ENCODE measurements at places on chromosomes 5 and 9.
A peak's percentile ranks its signal among the peaks of the same experiment; 100 is the strongest.

GRCh38 chr5:140977003-140977402, 10.7 kb downstream of the PCDHAC2 start:
- DNase-seq, result peak; percentile 56

GRCh38 chr5:134525683-134526482, 413 bp downstream of the JADE2 start:
- DNase-seq, result peak; percentile 81

DNA sequence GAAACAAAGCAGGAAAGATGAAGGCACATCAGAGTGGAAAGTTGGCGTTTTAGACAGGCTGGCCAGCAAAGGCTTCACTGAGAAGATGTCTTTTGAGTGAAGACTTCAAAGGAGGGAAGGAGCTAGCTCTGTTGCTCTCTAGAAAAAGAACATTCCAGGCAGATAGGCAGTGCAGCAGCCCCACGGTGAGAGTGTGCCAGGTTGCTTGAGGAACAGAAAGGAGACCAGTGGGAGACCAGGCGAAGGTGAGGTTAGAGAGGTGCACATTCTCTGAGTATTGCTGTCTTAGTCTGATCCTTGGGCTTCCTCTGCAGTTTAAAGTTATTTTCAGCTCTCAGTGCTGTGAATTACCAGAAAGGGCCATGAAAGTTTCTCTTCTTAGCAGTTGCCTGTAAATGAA, 83.8 kb downstream of the SLC44A1 start:
- no peak for DNase-seq

DNA sequence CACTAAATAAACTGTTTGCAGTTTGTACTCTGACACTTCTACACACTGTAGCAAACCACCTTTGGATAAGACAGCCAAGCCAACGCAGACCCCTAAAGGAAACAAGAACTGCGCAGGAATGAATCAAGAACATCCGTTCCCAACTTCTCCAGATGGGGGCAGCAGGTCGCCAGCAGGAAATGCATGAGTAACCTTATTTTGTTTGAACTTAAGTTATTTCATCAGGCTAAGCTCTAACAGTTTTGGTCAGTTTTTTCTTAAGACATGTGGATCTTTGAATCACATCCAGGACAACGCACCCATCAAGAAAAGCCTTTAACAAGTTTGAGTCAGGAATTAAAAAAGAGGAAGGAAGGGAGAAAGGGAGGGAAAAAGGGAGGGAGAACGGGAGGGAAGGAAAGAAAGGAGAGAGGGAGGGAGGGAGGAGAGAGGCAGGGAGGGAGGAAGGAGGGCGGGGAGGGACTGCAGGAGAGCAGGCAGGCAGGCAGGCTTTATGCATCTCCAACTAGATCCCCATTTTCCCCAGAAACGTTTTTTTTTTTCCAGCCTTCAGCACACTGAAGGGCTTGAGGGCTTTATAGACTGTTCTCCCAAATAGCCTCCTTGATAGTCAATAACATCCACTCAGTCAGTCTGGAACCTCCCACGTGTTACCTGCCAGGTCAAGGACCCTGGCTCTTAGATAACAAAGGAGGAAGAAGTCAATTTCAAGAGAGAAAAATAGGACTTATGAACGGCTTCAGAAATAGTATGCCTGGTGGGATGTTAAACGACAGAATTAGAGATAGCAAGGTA, 22.2 kb downstream of the BHMT start:
- peak; percentile 91 for DNase-seq

DNA sequence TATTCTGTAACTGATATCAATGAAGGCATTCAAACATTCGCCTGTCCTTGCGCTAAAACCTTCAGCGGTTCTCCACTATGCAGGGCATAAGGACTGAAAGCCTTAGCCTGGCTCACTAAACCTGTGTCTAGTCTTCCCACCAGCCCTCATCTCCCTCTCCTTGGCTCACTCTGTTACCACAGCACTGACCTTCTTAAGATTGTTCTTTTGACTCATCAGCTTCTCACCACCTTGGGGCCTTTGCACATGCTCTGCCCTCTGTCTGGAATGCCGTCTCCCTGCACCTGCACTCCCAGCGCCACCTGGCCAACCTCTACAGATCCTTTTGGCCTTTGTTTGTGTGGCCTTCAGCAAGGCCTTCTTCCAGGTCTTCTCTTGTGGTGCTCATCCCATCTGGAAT, 131.8 kb upstream of the IER5L start:
- no peak for DNase-seq

DNA sequence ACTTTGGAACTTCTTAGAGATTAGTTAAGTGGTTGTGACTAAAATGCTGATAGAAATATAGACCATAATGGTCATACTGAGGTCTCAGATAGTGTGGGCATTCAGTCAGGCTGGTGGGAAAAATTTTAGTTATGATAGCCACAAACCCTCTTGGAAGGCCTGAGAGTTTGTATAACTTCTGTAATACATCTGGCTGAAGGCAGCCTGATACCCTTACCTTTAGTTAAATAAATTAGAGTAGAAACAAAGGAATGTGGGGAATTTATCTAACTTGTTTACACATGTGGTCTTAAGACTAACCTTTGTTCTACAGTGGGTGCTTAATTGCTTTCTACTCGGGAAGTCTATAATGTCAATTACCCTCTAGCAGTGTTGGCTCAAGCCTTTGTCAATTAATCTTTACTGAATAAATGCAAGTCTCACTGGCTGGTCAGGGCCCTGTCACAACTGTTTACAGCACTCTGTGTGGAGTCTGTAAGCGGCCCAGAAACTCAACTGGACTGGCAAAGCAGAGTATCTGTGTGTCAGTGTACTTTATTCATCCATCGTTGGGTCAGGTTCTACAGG, 184.0 kb downstream of the FBXO4 start:
- DNase-seq, result no peak

GRCh38 chr9:8252445-8252844, 452.9 kb upstream of the DMAC1 start:
- no peak for DNase-seq

DNA sequence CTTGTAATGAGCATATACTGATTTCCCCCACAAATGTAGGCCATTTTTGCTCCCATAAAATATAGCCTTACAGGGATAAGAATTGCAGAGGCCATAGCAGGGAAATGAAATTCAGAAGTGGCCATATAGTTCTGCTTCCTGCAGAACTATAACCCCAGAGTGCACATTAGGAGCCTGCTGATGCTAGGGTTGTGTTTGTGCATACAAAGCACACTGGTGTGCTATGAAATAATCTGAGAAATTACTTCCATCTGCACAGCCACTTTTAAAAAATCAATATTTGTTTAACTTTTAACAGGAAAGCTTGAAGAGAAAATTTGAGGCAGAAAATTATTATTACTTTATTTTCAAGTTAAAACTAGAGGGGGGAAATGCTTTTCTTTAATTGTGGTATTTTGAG, 380.3 kb downstream of the MRPS30 start:
- DNase-seq, result no peak

- DNase-seq, result peak; percentile 19
Measured at GRCh38 chr9:119368681-119369581, at the start of gene BRINP1. TSS of gene BRINP1 (minus strand) at chr9:119369435. CDS start at chr9:119313355, 56,080 bp downstream.

- no peak for DNase-seq
Measured at GRCh38 chr9:125380406-125380805, 118.8 kb downstream of the GAPVD1 start.

DNA sequence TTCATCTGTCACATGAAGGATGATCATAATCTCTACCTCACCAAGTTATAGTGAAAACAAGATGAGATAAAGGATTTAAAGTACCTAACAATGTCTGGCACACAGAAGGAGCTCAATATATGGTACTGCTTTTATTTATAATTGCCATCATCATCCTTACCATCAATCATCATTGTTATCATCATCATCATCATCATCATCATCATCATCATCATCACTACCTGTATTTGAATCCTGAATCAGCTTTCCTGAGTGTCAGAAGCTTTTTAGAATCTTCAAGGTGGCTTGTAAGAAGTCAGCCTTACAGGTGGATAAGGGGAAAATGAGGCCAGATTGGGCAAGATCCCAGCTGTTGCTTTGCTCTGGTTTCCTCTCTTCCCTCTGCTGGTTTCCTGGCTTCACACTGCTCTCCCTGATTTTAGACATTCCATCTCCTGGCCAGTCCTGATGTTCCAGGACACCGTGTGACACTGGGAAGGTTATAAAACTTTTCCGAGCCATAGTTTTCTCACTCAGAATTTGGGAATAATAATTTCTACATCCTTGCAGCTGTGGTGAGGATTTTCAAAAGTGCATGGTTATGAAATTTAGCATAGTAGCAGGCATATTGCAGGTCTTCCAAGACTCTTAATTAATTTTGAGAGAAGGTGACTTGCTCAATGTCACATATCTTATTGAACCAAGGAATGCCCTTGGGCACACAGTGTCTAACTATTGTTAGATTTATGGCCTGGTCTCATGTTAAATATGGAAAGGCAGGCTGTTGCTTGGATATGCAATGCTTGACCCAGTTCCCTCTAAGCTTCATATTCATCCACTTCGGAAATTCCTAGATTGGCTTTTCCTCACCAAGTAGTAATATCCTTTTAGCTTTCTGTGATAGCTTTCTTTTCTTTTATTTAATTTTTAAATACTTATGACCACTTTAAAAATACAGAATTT, 160.7 kb downstream of the TMEM38B start:
- DNase-seq, result no peak

- no peak for DNase-seq
Measured at GRCh38 chr9:137365552-137366444, 57.2 kb downstream of the EXD3 start.

- peak; percentile 99 for DNase-seq
Measured at GRCh38 chr5:36683821-36684434, 77.5 kb downstream of the SLC1A3 start.

- peak; percentile 68 for DNase-seq
Measured at GRCh38 chr9:95055851-95056551, 261.5 kb downstream of the FANCC start.

DNA sequence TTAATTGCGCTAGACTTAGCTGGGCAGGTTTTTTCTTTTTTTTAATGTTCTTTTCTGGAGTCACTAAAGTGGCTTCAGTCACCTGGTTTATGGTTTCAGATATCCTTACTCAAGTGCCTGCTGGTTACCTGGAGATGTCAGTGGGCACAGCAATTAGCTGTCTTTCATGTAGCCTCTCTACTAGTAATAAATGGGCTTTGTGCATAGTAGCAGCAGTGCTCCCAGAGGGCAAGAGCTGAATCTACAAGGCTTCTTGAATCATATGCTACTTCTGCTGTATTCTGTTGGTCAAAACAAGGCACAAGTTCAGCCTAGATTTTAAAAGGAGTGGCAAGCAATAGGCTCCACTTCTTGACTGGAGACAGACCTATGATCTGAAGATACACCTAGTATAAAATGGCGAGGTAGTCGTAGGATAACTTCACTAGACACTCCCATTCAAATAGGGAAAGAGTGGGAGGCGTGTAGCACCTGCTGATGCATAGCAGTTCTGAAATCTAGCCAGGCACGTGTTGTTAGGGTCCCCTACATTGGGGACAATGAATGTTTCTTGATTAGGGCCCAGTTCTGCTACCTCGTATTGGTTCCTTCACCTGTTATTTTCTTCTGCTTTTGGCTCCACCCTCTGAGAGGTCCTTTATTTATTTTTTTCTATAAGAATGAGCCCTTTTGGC, 7.0 kb downstream of the SCAMP1 start:
- DNase-seq, result no peak

GRCh38 chr5:31573494-31574142, 41.5 kb downstream of the C5orf22 start:
- no peak for DNase-seq

DNA sequence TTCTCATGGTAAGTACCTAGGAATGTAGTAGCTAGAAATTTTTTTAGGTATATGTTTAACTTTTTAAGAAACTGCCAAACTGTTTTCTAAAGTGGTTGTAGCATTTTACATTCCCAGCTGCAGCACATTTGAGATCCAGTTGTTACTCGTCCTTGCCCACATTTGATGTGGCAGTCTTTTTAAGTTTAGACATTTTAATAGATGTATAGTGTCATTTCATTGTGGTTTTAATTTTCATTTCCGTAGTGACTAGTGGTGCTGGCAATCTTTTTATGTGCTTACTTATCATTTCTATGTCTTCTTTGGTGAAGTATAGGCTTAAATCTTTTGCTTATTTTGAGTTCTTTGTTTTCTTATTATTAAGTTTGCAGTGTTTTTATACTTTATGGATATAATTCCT, 171.6 kb downstream of the GAS1 start:
- DNase-seq, result no peak

- no peak for DNase-seq
Measured at GRCh38 chr5:167503926-167504720, 787.3 kb upstream of the WWC1 start.

DNA sequence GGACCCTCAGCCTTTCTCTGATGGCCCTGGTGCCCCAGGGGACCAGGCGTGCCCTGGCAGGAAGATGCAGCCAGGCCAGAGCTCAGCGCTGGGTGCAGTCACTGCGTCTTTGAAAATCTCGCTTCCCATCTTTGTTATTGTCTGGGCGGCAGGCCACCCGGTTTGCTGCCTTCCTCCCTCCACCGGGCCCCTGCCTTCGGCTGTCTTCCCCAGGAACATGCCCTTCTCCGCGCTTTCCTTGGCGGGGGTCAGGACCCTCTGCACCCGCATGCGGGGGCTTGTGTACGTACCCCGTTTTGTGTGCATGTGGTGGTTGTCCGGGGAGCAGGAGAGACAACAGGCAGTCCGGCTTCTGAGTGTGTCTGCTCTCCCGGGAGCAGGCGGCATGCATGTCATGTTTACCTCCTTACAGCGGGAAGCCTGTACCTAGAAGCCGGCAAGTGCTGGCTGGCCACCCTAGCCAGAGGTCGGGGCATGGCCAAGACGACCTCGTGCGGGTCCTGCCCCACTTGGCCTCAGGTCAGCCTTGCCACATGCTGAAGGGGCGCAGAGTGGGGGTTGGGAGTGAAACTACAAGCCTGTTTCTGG, 49.5 kb downstream of the DAB2IP start:
- DNase-seq, result no peak

- peak; percentile 19 for DNase-seq
Measured at GRCh38 chr5:169862391-169862811, 117.9 kb downstream of the INSYN2B start.

DNA sequence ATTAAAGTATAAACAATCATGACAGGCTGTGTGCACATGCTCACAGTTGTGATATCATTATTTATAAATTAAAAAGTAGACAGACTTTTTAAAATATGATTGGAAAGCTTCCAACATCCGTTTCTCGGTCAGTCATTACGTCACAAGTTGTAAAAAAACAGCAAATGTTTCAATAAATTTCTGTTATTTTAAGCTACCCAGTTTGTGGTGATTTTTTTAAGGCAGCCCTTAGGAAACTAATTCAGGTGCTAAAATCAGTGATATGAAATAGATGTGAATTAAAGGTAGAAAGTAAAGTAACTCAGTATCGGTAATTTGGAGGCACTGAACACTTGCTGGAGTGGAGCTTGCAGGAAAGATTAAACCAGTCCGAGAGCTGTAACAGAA, 1.2 kb downstream of the CCNH start:
- DNase-seq, result no peak

GRCh38 chr9:135757356-135757755, 55.4 kb downstream of the KCNT1 start:
- DNase-seq, result no peak

DNA sequence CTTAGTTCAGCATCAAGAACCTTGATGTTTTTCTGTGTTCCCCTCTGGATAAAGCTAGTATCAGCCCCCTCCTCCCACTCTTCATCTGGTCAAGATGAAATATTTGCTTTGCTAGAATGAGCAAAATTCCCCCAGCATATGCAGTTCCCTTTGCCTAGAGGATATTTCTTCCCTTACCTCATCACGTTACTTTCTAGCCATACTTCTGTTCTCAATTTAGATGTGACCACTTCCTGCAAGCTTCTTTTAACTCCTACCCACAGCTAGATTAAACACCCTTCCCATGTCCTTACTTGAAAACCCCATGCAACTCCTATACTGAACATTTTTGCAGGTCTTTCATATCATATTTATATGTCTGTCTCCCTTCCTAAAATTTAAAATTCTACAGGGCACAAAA, 178.9 kb upstream of the TUSC1 start:
- DNase-seq, result peak; percentile 63

GRCh38 chr5:15452781-15453180, 47.2 kb upstream of the FBXL7 start:
- DNase-seq, result peak; percentile 21
